Fibroblast of skin of left quadriceps (primary cell): ENCODE measurements at places on chromosomes 13 and 19.
A peak's percentile ranks its signal among the peaks of the same experiment; 100 is the strongest.

- no peak for DNase-seq
Observed at GRCh38 chr19:37217480-37217774, 587 bp upstream of the ZNF383 start.

DNA sequence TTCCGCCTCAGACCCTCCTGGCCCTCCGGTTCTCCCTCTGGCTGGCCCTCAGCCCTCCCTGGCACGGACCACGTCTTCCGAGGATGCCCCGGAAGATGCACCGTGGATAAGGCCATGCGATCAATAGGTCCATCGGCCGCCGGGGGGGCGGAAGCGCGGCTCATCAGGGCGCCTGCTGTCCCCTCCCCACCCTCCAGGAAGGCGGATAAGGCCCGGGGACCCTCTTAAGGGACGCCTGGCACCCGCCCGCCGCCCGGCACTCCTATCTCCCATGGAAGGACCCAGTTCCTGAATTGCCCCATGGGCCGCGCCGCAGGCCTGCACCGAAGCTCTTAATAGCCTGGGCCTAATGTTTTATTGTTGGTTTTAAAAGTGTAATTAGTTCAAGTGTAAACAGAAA is 46.2 kb upstream of the TCF3 start:
- DNase-seq, result no peak

DNA sequence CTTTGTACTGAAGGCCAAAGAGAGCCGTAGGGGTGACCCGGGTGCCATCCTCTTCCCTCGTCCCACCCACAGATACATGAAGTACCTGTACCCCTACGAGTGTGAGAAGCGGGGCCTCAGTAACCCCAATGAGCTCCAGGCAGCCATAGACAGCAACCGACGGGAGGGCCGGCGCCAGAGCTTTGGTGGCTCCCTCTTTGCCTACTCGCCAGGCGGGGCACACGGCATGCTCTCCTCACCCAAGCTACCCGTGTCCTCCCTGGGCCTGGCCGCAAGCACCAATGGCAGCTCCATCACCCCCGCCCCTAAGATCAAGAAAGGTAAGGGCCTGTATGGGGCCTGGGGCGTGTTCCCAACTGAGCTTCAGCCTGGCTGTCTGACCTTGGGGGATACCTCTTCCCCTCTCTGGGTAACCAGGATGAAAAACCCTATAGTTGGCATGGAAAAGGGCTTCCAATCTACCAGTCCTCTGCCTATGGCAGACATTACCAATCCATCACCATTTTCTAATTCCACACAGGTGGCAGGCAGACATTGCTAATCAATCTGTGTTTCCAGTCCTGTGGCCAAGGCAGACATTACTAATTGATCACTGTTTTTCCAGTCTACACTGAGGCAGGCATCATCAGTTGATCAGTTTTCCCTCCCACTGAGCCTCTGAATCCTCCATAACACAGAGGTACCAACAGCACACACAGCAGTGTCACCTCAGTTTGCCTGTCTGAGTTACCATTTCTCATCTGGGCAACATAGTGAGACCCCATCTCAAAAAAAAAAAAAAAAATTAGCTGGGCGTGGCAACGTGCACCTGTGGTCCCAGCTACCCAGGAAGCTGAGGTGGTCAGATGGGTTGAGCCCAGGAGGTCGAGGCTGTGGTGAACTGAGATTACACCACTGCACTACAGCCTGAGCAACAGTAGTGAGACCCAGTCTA is 19.1 kb upstream of the WDR18 start:
- DNase-seq, result no peak

DNA sequence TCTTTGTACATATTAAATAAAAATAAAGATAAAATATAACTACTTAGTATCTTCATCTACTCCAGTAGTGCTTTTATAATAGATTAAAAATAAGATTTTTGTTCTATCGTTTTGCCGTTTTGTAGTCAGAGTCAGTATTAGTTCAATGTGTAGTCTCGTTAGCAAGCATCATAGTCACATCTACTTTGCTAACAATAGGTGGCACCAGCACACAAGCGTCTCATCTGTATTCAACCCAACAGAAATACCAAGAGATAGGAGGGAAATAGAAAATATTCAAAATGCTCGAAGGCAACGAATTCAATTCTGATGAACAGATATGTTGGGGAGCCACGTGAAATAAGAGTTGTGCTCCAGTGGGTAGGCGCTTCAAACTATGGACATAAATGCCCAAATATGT is 21.4 kb upstream of the MICU2 start:
- no peak for DNase-seq

GRCh38 chr13:102901056-102901455 is 55.2 kb downstream of the ERCC5 start:
- no peak for DNase-seq

DNA sequence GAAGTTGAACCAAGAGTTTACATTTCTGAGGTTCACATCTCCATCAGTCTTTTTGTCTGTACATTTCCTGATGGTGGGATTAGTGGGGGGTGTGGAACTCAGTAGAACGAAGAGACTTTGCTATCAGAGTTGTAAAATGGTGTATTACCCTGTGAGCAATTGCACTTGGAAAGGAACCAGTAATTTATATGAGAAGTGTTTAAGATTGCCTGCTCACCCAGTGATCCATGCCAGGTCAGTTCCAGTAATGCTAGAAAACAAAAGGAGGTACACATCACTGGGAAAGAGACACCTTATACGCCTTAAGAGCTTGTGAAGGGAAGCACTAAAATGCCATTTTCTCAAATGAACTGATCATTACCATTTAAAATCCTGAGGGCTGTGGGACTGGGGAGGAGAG is 7.5 kb upstream of the DACH1 start:
- no peak for DNase-seq

GRCh38 chr13:106835477-106835876 is 267.5 kb upstream of the ARGLU1 start:
- no peak for DNase-seq

- DNase-seq, result no peak
Observed at GRCh38 chr13:99659226-99659625, 158.0 kb downstream of the TM9SF2 start.

DNA sequence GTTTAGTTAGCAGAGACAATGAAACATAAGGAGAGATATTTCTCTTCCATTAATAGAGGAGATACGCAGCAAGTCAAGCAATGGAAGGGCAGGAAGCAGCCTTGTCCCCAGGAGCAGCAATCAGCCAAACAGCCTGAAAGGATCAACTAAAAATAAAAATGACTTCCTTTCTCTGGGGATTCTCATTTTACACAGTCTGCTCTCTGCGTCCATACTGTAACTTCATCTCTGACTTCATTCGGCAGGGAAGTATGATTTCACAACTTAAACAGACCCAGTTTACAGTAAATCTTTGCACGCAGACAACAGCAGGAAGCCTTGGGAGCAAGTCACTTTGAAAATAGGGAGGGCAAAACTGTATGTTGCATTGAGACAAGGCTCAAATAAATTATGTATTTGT is 826.7 kb downstream of the DIAPH3 start:
- DNase-seq, result no peak

DNA sequence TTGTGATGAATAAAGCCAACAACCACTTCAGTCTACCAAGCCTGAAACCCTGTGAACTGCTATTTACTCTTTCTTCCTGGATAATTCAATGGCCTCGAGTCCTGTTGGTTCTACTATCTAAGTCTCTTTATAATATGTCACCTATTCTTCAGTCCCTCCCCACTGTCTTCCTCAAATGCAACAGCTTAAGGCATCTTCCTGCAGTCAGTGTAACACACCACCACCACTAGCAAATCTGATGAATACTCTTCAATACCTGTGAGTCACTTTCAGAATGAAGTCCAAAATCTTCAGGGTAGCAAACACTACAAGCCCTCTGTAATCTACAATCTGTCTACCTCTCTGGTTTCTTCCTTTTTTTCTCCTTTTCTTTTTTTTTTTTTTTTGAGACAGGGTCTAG is 32.9 kb downstream of the ZDHHC20 start:
- DNase-seq, result no peak

GRCh38 chr13:27128825-27129627 is 42.6 kb downstream of the USP12 start:
- DNase-seq, result no peak

DNA sequence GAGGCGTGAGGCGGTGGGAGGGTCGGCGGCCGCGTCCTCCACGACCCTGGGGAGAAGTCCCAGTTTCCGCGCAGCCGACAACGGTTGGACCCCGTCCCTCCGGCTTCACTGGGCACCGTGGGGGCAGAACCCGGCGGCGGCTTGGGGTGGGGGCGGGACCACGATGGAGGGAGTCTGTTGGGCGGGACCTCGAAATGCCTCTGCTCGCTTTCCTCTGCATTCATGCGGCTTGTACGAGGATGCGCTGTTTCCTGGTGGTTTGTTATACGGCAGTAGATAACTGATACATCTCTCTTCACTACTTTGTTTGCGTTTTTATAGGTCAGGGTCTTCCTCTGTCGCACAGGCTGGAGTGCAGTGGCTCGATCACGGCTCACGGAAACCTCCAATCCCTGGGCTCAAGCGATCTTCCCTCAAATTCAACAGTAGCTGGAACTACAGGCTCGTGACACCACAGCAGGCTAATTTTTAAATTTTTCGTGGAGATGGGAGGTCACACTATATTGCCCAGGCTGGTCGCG is 24.6 kb upstream of the ZNF846 start:
- DNase-seq, result no peak

DNA sequence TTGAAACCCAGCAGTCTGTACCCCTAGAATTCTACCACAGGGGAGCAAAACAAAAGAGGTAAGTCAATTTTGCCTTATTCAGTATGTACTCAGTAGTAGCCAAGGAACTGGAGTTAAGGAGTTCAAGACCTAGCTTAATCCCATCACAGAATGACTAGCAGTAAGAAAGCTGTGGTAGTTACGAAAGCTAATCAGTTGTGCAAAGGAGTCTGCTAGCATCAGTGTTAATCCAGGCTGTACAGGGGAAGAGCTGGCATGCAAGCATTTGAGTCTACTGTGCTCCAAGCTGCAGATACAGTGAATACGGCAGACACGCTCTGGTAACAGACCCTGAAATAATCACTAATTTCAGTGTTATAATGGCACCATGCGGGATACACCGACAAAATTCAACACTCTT is 4.7 kb downstream of the DNMT1 start:
- DNase-seq, result no peak

- DNase-seq, result no peak
Observed at GRCh38 chr19:10965398-10965797, 4.6 kb downstream of the SMARCA4 start.

- DNase-seq, result peak; percentile 31
Observed at GRCh38 chr13:65638572-65639168, 1591.5 kb downstream of the PCDH9 start.

GRCh38 chr19:44566984-44567383 is 37.5 kb upstream of the CEACAM20 start:
- no peak for DNase-seq

DNA sequence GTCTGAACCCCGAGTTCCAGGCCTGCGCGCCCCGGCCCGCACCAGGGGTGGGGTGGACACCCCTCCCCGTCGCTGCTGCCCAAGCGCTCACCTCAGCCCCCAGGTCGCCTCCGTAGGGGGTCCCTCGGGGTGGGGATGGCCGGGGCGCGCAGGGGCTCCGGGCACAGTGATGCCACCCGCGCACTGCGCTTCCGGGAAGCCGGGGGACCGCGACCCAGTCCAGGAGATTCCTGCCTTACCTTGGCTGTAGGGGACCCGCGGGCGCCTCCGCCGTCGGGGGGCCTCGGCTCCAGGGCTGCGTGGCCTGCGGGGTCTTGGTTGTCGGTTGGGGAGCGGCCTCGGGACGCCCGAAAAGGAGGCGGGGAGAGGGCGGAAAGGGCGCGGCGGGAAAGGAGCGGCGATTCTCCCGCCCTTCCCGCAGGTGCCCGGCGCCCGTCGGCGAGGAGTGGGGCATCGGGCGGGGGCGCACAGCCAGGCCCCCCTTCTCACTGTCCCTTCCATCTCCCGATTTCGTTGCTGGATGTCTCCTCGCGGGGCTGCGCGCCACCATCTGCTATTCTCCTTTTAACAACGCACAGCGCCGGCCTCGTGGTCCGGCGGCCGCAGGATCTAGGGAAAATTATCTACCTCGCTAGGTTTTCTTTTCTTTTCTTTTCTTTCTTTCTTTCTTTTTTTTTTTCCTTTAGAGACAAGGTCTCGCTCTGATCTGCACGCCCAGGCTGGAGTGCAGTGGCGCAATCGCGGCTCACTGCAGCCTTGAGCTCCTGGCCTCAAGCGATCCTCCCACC is at the start of gene KEAP1:
TSS of gene KEAP1 (minus strand) at position 355 of the 788 bp plus-strand sequence. CDS start 3,323 bp downstream, outside the sequence.
- peak; percentile 4 for DNase-seq

GRCh38 chr19:44954278-44954648 is 917 bp upstream of the CLPTM1 start:
- no peak for DNase-seq

DNA sequence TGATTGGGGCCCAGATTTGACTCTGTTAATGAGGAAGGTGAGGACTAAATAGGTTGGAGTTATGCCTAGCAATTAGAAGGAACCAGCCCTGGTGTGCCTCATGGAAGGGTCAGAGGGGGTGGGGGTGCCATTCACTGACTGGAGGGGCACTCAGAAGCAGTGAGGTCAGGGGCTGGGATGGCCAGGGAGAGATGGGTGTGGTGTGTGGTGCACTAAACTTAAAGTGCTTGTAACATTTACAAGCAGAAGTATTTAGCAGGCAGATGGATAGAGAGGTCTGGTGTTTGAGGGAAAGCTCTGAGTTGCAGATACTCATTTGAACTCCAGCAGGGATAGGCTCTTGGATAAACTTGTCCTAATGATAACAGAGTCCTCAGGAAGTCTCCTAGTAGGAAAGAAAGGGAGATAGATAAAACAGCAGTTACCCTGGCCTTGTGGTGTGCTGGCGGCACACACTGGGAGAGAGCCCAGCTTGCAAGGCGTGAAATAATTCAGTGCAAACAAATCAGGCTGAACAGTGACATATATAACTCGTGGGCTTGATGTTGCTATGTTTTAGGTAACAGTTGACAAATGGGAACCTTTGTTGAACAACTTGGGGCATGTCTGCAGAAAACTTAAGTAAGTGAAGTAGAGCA is 20.0 kb upstream of the UPF3A start:
- DNase-seq, result no peak

GRCh38 chr19:29840066-29840950 is 28.5 kb downstream of the CCNE1 start:
- no peak for DNase-seq

GRCh38 chr13:29402166-29402636 is 193.3 kb downstream of the SLC7A1 start:
- DNase-seq, result no peak

GRCh38 chr13:113967206-113967720 is 6.6 kb downstream of the C13orf46 start:
- DNase-seq, result no peak

- DNase-seq, result no peak
Observed at GRCh38 chr13:79973533-79973963, 367.4 kb downstream of the SPRY2 start.

DNA sequence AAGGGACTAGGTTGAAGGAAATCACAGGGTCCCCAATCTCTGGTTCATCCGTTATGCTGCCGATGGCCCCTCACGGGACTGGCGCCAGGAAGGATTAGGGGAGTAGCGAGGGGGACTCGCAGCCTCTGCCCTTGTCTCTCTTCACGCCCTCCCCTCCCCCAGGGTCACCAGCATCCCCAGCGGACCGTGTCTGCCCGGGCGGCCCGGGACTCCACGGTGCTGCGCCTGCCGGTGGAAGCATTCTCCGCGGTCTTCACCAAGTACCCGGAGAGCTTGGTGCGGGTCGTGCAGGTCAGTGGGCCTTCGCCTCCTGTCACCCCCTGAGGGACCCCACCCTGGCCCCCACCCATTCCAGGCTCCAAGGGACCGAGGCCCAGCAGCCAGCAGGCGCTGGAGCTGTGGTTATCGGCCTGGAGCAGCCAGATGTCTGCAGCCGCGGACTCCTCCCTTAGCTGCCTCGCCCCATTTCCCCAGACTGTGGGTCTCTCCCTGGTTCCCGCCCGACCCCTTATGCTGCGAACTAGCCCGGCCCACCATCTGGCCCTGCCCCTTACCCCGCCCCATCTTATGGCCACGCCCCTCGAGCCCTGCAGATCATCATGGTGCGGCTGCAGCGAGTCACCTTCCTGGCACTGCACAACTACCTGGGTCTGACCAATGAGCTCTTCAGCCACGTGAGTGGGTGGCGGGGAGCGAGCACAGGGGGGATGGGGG is 5.4 kb downstream of the PNPLA6 start:
- DNase-seq, result no peak
